GM06990 (cell line): ENCODE measurements at places on chromosomes 7 and 10.

- DNase-seq = peak; percentile 59
Measured at GRCh38 chr7:98051118-98051744, 55.4 kb upstream of the LMTK2 start.

DNA sequence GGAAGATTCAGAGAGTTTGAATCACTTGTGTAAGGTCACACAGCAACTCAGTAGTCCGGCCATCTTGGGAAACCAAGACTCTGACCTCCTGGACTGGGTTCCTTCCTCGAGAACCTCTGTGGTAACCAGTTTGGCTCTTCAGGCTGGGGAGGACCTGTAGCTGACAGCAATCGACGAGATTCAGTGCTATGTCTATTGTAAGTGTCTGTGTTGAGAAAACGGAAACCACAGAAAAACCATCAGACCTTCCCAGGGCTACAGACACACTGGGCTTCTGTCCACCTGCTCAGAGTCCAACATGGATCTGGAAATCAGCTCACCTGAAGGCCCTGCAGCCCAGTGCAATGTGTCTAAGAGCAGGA is 403.7 kb downstream of the RPS24 start:
- no peak for DNase-seq

DNA sequence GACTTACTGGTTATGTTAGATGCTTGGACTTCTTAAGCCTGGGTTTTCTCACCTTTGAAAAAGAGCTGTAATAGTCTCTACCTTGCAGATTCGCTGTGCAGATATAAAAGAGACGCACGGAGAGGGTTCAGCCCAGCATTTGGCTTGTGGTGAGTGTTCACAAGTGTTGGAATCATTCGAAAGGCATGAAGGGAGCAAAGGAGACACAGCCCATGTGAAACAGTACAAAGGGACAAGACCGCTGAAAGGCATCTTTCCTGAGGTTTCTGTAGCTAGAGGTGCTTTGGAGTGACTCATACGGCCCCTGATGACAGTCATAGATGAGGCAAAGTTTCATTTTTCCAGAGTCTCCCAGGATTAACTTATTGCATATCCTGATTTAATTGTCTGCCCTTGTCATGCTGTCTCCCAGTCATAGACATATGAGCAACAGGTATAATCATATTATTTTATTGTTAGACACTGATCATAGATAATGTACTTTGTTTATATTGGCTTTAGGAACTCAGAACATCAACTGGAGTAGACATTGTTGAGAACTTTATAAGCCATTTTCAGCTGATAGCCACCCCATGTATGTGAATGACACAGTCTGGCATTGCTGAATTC is 171.1 kb downstream of the ADRA2A start:
- no peak for DNase-seq

DNA sequence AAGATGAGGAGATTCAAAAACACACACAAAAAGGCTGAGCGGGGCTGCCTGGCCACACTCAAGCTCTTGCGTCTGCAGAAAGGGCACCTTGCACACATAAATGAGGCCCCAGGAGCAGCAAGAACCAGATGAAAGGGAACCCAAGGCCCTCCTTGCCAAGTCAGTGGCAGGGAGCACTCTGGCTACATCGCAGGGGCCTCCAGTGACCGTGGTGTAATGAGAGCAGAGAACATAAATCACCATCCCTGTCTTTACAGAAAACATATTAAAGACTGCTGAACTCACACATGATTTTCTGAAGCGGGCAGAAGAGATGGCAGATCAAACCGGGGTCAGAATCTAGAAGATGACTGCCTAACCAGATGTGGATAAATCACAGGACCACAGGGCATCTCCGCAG is 80.5 kb downstream of the SLIT1 start:
- DNase-seq = no peak

- no peak for DNase-seq
Measured at GRCh38 chr10:132242103-132242840, 55.5 kb downstream of the DPYSL4 start.

- DNase-seq = no peak
Measured at GRCh38 chr10:1653321-1653720, 84.0 kb downstream of the ADARB2 start.

- no peak for DNase-seq
Measured at GRCh38 chr10:70652761-70653657, 19.3 kb upstream of the ADAMTS14 start.

DNA sequence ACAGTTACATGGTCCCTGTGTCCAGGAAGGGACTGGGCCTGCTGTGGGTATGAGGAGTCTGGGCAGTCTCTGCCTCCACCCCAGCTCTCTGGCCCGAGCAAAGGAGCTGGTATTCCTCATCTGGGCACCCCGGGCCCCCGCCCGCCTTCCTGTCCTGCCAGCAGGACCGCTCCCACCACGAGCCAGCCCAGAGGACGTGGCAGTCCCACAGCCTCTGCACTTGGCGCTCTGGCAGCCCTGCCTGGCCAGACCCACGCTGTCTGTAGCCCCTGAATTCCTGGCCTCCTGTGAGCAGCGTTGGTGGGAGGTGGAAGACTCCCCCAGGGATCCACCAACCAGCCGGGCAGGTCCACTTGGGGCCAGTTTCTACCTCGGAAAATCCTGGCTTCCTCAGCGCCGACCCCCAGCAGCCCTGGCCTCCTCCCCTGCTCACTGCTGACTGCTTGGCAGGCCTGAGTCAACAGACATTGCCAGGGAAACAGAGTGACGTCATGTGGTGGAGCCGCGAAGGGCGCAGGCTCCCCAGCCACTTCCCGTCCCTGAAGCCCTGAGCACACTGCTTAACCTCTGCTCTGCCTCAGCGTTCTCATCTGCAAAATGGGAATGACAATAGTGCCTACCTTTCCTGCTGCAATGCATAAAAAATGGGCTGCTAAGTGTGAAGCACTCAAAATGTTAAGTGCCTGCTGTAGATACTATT is 21.6 kb upstream of the LIMK1 start:
- peak; percentile 78 for DNase-seq

GRCh38 chr10:86342111-86342863 is 24.3 kb downstream of the GRID1 start:
- no peak for DNase-seq

DNA sequence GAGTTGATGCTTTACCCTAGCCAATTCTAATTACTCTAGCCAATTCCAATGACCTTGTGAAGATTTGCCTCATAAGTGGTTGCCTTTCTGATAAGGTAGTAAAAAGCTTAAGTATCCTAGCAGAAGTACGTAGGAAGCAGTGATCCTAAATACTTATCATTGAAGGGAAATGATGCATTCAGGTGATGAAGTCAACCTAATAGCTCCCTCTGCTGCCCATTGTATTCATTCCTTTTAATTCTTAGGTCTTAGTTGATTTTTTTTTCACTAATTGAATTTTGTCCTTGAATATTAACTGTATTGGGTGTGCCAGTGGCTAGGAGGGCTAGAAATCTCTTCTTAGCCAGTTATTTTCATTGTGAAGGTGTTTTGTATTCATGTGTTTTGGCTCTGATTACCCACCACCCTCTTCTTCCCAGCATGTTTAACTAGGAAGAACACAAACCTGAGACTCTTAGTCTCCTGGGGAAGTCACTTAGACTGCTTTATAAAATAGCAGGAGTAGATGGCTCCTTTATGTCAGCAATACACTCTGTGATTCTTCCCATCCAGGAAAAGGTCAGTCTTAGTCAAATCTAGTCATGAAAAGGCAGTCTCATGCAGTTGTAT is 46.3 kb downstream of the PLEKHA8 start:
- DNase-seq = no peak

GRCh38 chr7:5683280-5683670 is 98.2 kb downstream of the RNF216 start:
- DNase-seq = no peak

- DNase-seq = no peak
Measured at GRCh38 chr7:87628780-87629569, 777 bp downstream of the RUNDC3B start.

- no peak for DNase-seq
Measured at GRCh38 chr10:82212753-82213152, 337.8 kb downstream of the NRG3 start.

DNA sequence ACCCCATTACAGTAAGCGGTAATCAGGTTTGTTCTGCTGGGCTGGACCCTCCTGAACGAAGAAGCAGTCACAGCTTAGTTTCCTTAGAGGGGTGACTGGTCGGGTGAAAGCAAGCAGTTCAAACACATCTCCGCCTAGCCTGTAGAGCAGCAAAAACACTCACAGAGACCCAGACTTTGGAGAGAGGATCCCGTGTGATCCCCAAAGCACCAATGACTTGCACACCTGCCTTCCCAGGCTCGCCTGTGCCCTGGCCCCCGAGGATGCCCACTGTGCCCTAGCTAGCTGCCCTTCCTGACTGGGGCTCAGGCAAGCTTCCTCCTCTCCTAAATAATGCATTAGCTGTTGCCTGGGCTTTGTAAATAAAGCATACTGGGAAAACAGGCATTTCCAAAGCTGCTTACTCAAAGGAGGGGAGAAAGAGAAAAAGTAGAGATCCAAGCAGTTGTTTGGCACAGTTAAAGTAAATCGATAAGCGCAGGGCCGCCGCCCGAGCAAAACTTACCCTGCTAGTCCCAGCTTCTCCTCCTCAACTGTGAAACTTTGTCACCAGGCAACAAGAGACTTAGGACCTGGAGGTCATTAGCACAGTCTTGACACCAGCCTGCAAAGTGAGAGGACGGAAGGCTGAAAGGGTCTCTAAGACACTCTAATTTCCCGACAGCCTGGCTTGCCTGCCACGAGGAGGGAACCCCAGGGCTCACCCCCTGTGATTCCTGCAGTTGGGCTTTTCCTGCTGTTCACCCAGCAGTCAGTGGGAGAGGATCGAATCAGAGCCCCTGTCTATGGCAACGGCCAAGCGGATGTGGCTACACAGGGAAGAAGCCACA is 4.8 kb downstream of the LRRC18 start:
- DNase-seq = no peak

- no peak for DNase-seq
Measured at GRCh38 chr7:157271991-157272324, 64.8 kb upstream of the DNAJB6 start.

GRCh38 chr10:33279276-33279675 is 55.2 kb downstream of the NRP1 start:
- DNase-seq = no peak

GRCh38 chr7:4201566-4201965 is 480.5 kb upstream of the FOXK1 start:
- DNase-seq = no peak

DNA sequence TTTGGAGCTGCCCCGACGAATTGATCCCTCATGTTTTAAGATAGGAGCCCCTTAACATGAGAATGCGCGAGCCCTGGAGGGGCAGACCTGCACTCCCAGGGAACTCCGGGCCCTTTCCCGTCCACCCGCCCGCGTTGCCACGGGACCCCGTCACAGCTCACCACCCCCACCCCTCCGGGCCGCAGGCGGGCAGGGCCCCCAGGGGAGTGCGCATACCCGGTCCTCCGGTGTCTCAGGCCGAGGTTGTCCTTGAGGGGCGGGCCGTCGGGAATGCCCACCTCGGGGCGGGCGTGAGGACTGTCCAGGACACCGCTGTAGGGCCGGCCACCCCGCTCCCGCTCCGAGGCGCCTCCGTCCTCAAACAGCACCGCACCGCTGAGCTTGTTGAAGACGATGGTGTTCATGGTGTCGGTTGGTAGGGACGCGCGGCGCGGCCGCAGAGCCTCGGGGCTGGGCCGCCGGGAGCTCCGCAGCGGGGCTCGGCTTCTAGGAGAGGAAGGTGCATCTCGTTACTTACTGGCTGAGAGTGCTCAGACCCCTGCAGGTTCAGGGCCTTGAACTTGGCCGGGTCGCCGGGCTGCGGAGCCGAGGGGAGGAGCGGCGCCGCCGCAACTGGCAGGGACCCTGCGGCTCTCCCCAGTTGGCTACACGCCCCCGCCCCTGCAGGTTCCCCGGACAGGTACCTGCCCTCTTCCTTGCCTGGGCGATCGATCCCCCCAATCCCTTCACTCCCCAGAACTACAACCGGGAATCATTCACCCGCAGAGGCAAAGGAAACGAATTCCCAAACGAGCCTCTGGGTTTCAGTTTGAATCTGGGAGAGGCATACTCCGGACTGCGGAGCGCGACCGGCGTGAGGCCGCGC is 2.4 kb downstream of the MKX start:
- DNase-seq = peak; percentile 43

DNA sequence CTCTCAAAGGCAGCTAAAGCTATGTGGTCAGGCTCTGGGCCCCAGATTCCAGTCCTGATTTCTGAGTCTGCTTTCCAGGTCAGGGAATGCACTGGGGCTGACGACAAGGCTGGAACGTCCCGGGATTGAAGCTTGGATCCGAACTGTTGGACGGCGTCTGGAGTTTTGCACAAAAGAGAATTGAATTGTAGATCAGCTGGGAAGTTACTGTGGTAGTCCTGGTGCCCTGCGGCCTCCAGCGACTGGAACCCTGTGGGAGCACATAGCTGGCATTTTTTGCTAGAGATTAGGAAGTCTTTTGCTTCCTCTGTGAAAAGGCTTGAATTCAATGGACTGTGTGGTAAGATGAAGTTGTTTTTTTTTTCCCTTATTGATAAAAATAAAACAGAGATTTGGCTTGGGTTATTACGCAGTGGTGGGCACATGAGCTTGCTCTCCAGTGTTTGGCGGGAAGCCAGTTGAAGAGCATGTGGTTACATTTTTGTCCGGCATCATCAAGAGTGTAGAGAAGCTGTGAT is at the start of gene HK1:
Gene HK1 (plus strand): TSS at position 51 of the 518 bp plus-strand sequence.
- DNase-seq = no peak

DNA sequence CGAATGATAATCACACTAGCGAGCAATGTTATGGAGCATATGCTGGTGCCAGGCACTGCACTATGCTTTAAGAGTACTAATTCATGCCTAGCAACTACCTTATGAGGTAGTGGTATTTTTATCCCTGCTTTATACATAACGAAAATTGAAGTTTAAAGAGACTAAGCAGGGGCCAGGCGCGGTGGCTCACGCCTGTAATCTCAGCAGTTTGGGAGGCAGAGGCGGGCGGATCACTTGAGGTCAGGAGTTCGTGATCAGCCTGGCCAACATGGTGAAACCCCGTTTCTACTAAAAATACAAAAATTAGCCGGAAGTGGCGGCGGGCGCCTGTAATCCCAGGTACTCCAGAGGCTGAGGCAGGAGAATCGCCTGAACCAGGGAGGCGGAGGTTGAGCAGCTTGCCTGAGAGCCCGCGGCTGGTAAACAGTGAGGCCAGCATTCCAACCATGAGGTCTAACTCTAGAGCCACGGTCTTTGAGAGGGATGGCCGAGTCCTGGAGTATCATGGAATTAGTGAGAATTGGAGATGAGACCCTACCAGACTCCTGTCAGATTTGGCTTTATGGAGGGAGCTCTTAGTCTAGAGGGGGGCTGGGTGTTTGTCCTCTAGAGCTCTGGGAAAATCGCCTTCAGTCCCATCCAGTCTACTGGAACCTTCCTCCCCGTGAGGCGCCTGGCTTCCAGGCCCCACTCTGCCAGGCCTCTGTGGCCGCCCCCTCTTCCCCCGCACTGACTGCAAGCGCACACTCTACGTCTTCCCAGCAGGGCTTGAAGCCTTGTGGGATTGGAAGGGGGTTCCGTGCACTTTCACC is 11.6 kb downstream of the TLX1 start:
- no peak for DNase-seq

DNA sequence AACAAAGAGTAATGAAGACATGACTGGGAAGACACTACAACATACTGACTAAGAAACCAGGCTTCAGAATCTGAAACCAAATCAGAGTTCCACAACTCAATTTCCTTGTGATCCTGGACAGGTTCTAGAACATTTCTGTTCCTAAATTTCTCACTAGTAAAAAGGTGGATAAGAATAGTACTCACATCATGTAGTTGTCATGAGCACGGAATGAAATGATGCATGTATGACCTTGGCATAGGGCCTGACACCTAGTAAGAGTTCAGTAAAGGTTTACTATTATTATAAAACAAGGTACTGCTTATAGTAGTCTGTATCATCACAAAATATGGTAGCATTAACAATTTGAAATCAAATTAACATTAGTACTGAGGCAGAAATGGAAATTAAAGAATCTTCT is 19.9 kb downstream of the DOCK4 start:
- DNase-seq = no peak
